GM23248 (cell line): ENCODE measurements at places on chromosomes 2 and 18. TPM values are rescaled to one million over a fixed set of nuclear protein-coding genes. Genes with fewer than 3 reads are reported as not detected.

Gene CGREF1
- 19.2 and 23.3 TPM in 2 replicates for total RNA-seq

Gene OTOS
- total RNA-seq = not detected in 2 replicates

Gene GALNT13
- total RNA-seq = 0.11 TPM in 1 of 2 replicates, not detected in the other

Gene ANKRD23
- total RNA-seq = 0.76 and 1.1 TPM in 2 replicates

Gene CYRIA
- total RNA-seq = not detected in 2 replicates

Gene SCTR
- total RNA-seq = not detected in 2 replicates

Gene PRKAG3
- total RNA-seq = not detected in 2 replicates

Gene COBLL1
- 1.3 and 1.8 TPM in 2 replicates for total RNA-seq

Gene ASXL2
- total RNA-seq = 7.0 and 9.5 TPM in 2 replicates

Gene AGXT
- total RNA-seq = not detected in 2 replicates

Gene SDC1
- total RNA-seq = 32.5 and 33.1 TPM in 2 replicates

Gene MYL12A
- total RNA-seq = 748 and 789 TPM in 2 replicates

Gene THUMPD2
- total RNA-seq = 5.6 and 13.9 TPM in 2 replicates

Gene CD302
- 8.0 and 13.9 TPM in 2 replicates for total RNA-seq

Gene SLC8A1
- 82.1 and 83.4 TPM in 2 replicates for total RNA-seq

Gene REV1
- 15.0 and 19.5 TPM in 2 replicates for total RNA-seq

Gene PLGLB1
- total RNA-seq = 0.22 and 0.38 TPM in 2 replicates

Gene INHA
- 0.11 TPM in 1 of 2 replicates, not detected in the other for total RNA-seq

Gene ASB18
- not detected in 2 replicates for total RNA-seq

Gene SLC14A1
- 0.54 and 2.0 TPM in 2 replicates for total RNA-seq

Gene IL1F10
- not detected in 2 replicates for total RNA-seq

Gene NLRC4
- not detected in 2 replicates for total RNA-seq

Gene C2orf15
- not detected in 2 replicates for total RNA-seq
